ENCODE measurements at places on chromosomes 6 and 20.

DNA sequence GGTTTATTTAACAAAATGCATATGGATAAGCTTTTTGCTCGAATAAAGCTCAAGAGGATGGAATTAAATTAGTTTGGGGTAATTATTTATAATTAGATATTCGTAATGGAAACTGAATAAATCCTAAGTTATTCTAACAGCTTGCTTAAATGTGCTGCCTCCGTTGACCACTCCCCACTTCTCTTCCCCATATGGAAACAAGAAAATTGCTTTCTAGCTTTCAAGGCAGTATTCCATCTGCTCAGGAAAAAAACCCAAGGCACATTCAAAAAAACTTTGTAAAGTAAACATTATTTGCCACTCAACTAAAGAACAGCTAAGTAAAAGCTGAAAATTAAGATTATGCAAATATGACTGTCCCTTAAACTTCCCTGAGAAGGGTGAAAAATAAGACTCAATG is 369.2 kb downstream of the HAO1 start:
- no peaks in the 10 kb centered on the region for H3K36me3 ChIP-seq
- no peak for DNase-seq
- H3K4me1 ChIP-seq = no peaks in the 10 kb centered on the region

GRCh38 chr6:159979136-159979874 is 10.4 kb downstream of the IGF2R start:
- no peak for DNase-seq
- no peaks in the 10 kb centered on the region for H3K36me3 ChIP-seq

DNA sequence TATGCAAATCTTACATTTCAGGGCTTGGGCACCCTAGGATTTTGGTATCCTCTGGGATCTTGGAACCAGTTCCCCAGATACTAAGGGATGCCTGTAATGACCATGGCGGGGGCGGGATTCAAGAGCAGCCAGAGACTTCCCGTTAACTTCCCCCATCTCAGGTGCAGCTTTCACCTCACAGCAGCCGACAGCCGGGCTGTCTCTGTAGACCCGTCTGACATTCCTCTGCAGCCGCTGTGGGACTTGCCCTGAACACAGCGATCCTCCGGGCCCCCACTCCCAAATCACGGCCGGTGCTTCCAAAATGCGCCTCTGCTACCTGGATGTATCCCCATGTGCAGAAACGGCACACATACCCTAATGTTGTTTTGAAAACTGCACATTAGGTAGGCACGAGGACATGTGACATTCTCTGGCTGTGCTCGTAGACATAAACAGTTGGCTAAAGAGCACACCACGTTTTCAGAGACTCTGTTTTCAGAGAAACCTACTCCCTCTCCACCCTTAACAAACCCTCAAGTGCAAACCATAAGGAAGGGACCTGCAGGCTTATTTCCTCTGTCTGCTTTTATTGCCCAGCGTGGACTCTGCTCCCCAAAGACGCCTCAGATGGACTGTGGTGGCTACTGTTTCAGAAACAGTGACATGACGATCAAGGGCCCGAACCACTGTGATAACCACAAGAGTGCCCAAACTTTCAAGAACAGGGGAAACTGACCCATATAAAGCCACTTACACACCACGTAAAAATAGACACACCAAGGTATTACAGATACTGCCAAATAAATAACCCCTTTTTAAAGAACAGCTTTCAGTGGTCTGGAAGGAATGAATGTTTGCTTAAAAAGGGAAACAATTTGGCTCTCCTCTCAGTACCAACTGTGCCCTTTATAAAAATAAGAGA is 72.9 kb upstream of the FOXC1 start:
- no peaks in the 10 kb centered on the region for H3K36me3 ChIP-seq
- H3K4me1 ChIP-seq = no peaks in the 10 kb centered on the region
- no peak overlapping the region for H3K27ac ChIP-seq
- no peak overlapping the region for H3K4me3 ChIP-seq

DNA sequence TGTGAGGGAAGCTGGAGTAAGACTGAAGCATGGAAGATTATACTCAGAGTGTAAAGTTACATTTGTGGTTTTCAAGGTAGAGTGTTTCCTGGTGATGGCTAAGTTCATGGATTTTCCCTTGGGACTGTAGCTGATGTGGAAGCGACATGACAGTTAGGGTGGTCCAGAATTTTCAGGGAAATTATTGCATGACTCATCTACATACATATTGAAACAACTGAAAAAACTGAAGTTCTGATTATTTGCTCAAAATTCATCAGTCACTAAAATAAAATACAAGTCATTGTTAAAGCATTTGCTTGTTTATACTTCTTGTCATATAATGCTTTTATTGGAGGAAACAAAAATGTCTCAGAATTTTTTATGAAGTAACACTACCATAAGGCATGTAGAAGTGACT is 700.0 kb downstream of the RFPL4B start:
- H3K36me3 ChIP-seq = no peaks in the 10 kb centered on the region
- no peak overlapping the region for H3K27ac ChIP-seq
- H3K4me3 ChIP-seq = no peak overlapping the region
- H3K4me1 ChIP-seq = no peaks in the 10 kb centered on the region
- no peaks in the 10 kb centered on the region for H3K27me3 ChIP-seq

DNA sequence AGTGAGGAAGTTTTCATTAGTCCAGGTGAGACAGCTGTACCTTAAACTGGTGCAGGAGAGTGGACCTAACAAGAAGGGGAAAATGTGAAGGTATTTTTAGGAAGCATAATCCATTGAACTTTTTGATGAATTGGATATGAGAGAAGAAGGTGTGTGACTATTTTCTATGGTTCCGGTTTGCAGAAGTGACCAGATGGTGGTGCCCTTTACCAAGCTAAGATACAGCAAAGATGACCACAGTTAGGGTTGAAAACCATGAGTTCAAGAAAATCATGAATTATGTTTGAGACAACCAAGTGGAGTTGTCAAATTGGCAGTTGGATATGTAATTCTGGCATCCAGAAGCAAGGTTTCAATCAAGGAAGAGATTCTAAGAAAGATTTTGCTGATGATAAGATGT is 61.9 kb upstream of the NRSN1 start:
- H3K27ac ChIP-seq = no peak overlapping the region
- no peaks in the 10 kb centered on the region for H3K4me1 ChIP-seq
- no peak overlapping the region for H3K4me3 ChIP-seq
- no peaks in the 10 kb centered on the region for H3K27me3 ChIP-seq
- H3K36me3 ChIP-seq = no peaks in the 10 kb centered on the region

- H3K36me3 ChIP-seq = no peaks in the 10 kb centered on the region
- peaks cover 24% of the 10 kb centered on the region for H3K4me1 ChIP-seq
- H3K4me3 ChIP-seq = peak overlapping the region; percentile 94
- DNase-seq = no peak
- H3K27ac ChIP-seq = peak overlapping the region; percentile 55
Observed at GRCh38 chr6:89350281-89350966, 2.1 kb downstream of the UBE2J1 start.

DNA sequence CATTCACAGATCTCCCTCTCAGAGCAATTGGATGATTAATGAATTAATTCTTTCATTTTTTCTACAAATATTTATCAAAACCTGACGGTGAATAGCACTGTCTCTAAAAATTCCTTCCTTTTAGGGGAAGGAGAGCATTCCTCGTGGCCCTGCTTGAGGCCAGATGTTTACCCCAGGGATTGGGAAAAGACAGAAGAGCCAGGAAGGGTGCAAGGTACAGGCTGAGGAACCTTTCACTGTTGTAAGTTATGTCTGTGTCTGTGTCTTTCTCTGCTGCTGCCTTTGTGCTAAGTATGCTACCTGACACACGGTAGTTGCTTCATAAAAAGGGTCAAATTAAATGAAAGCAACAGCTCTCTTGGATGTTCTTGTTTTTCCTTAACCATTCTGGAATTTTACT is 27.4 kb upstream of the CCN2 start:
- H3K4me3 ChIP-seq = no peak overlapping the region
- no peaks in the 10 kb centered on the region for H3K27me3 ChIP-seq
- peaks cover 5% of the 10 kb centered on the region for H3K4me1 ChIP-seq

DNA sequence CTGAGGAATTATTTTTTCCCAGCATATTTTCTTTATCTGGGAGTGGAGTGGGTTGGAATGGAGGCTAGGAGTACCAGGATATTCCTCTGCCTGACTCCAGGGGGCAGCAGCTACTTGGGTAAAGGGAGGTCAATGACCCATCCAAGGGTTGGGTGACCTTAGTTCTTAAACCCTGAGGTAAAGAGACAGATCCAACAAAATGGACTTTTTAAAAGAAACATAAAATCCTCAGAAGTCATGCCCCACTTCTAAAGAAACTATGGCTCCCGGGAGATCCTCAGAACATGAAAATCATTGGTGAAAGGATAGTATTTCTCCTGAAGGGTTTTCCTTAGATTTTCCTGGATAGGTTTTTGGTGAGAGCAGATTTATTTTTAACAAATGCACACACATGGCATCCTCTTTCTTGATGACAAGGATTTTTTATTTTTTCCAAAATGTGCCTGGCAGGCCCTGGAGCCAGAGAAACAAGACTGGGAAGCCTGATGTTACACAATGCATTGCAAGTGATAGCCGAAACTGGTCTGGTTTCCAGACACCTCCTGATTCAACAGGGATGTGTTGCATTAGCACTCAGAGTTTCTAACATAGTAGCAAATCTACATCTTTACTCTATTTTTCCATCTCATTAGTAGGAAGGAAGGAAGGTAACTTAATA is 240.9 kb upstream of the BTBD3 start:
- no peaks in the 10 kb centered on the region for H3K36me3 ChIP-seq
- H3K4me3 ChIP-seq = no peak overlapping the region
- H3K27ac ChIP-seq = no peak overlapping the region
- no peak for DNase-seq
- no peaks in the 10 kb centered on the region for H3K4me1 ChIP-seq

DNA sequence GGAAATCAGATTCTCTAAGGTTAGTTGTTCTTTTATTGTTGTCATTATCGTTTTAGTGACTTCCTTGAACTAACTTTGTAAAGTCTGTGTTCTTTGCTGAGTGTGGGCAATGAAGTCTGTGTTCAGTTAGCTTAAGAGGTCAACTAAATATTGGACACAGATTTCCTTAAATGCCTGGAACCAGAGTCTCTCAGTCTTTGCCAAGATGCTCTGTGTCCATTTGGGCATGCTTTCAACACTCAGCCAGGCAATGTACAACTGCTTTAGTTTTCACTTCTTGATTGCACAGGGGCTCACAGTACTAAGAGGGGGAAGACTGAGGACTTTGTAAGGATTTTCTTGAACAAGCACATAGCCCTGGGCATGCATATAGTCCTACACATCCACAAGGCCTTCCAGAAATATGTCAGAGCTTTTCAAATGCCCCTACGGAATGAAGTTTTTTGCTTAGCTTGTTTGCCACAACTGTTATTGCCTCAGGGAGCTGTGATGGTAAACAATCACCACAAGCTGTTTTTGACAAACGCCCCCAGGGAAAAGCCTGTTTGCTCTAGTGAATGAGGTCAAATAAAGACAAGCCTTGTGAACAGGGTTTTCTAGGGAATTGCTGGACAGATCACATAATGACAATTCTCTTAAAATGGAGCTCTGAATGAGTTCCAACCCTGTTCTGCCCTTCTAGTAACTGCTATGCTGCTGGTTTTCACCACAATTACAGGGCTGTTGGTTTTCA is 82.5 kb downstream of the B3GAT2 start:
- no peaks in the 10 kb centered on the region for H3K4me1 ChIP-seq
- no peaks in the 10 kb centered on the region for H3K36me3 ChIP-seq
- H3K4me3 ChIP-seq = no peak overlapping the region

DNA sequence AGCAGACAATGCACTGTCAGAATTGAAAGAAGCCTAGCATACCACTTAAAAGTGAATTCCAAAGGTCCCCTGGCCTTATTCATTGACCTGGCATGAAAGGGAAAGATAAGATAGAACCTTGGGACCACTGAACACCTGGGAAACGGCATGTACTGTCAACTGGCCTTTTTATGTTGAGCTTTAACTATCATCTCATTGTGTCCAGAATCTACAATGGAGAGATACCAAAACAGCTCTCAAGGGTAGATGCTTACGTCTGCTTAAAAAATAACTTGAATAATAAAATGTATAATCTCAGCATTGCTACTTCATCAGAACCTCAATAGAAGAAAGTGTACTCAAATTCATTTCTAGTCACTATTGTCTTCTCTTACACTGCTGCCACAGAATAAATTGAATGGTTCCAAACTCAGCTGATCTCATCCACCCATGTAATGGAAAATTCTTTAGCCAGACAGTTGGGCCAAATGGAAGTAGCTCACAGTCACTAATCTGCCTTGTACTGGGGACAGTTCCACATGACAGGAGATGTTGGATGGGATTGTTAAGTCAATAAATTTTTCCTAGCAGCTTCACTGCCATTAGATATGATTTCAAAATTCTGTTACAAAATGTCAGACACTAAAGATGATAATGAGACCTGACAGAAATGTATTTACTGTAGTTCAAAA is 93.8 kb downstream of the MLIP start:
- no peaks in the 10 kb centered on the region for H3K27me3 ChIP-seq
- DNase-seq = no peak
- no peak overlapping the region for H3K27ac ChIP-seq
- H3K36me3 ChIP-seq = no peaks in the 10 kb centered on the region
- no peak overlapping the region for H3K4me3 ChIP-seq
- H3K4me1 ChIP-seq = no peaks in the 10 kb centered on the region

- H3K36me3 ChIP-seq = no peaks in the 10 kb centered on the region
- H3K4me3 ChIP-seq = no peak overlapping the region
- H3K27ac ChIP-seq = peak overlapping the region; percentile 51
- H3K27me3 ChIP-seq = no peaks in the 10 kb centered on the region
- H3K4me1 ChIP-seq = peaks cover 8% of the 10 kb centered on the region
- DNase-seq = no peak
Observed at GRCh38 chr6:24949020-24949569, 13.3 kb upstream of the RIPOR2 start.

- H3K27me3 ChIP-seq = peaks cover 4% of the 10 kb centered on the region
- no peaks in the 10 kb centered on the region for H3K36me3 ChIP-seq
- no peak overlapping the region for H3K27ac ChIP-seq
- DNase-seq = no peak
Observed at GRCh38 chr6:12343440-12344162, 53.4 kb downstream of the EDN1 start.

GRCh38 chr6:157974341-157974894 is 7.2 kb upstream of the SYNJ2 start:
- no peak overlapping the region for H3K27ac ChIP-seq
- no peak overlapping the region for H3K4me3 ChIP-seq
- H3K4me1 ChIP-seq = no peaks in the 10 kb centered on the region
- H3K36me3 ChIP-seq = no peaks in the 10 kb centered on the region
- no peak for DNase-seq
- no peaks in the 10 kb centered on the region for H3K27me3 ChIP-seq

GRCh38 chr6:56026455-56027180 is 151.2 kb upstream of the BMP5 start:
- H3K27me3 ChIP-seq = no peaks in the 10 kb centered on the region
- no peaks in the 10 kb centered on the region for H3K4me1 ChIP-seq
- H3K36me3 ChIP-seq = no peaks in the 10 kb centered on the region

- no peak overlapping the region for H3K4me3 ChIP-seq
- no peaks in the 10 kb centered on the region for H3K27me3 ChIP-seq
- peaks cover 2% of the 10 kb centered on the region for H3K4me1 ChIP-seq
- peaks cover 2% of the 10 kb centered on the region for H3K36me3 ChIP-seq
Observed at GRCh38 chr20:41167118-41167470, 29.8 kb downstream of the PLCG1 start.

Measured in tibial nerve (tissue), 4 donors.